ENCODE measurements at places on chromosomes 16 and 17.
A peak's percentile ranks its signal among the peaks of the same experiment; 100 is the strongest.

GRCh38 chr16:642189-643049, 791 bp downstream of the MCRIP2 start:
- no peak for DNase-seq

GRCh38 chr16:55711959-55712876, 56.4 kb downstream of the SLC6A2 start:
- peak; percentile 41 for DNase-seq

- DNase-seq, result peak; percentile 3
Observed at GRCh38 chr16:20774703-20775362, 11.0 kb downstream of the ACSM3 start.

GRCh38 chr17:14826358-14826757, 438.8 kb downstream of the PMP22 start:
- DNase-seq, result no peak

GRCh38 chr16:19645557-19645981, 72.5 kb downstream of the KNOP1 start:
- no peak for DNase-seq

DNA sequence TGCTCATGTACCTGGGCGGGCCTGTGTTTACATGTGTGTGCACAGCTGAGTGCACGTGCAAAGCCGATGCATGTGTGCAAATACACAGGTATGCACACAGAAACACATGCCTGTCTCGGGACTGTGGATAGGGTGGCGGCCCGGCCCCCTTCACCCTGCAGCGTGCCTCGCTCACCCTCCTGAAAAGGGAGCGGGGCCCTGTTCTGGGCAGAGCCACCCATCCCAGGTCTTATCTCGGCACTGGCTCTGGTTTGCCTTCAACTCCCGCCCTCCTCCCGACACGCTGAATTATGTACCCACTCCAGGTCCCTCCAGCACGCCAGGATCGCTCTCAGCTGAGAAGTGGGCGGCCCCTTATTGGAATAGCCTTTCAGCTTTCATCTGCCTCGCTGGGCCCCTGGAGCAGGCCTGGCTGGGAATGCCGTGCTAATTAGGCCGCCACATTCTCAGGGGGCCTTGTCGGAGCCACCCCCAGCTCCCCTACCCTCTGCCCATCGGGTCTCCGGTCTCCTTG, 77.8 kb downstream of the RTN4RL1 start:
- DNase-seq, result no peak

All from globus pallidus (tissue), 1 donor.